ENCODE measurements at places on chromosomes 7 and 10.

GRCh38 chr7:7764520-7765396 lies 46.4 kb upstream of the RPA3 start:
- DNase-seq = no peak

DNA sequence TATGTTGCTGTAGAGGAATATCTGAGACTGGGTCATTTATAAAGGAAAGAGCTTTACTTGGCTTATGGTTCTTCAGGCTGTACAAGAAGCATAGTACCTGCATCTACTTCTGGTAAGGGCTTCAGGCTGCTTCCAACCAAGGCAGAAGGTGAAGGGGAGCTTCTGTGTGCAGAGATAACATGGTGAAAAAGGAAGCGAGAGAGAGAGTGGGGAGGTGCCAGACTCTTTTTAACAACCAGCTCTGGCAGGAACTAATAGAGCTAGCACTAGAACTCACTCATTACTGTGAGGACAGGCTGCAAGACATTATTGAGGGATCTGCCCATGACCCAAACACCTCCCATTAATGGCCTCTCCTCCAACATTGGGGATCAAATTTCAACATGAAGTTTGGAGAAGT lies 94.5 kb downstream of the KIF20B start:
- no peak for DNase-seq

DNA sequence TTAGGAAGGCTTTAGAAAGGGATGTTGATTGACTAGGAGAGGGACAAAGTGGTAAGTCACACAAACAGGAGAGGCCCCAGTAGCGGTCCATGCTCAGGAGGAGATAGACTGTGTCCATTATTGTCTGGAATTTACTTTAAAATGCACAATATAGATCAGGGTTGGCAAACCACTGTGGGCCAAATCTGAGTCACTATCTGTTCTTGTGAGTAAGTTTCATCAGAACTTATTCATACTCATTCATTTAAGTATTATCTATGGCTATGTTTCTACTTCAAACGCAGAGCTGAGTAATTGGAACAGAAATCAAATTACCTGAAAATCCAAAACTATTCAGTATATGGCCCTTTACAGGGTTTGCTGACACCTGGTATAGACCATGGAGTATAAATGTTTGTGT lies 166.5 kb downstream of the COL28A1 start:
- no peak for DNase-seq

DNA sequence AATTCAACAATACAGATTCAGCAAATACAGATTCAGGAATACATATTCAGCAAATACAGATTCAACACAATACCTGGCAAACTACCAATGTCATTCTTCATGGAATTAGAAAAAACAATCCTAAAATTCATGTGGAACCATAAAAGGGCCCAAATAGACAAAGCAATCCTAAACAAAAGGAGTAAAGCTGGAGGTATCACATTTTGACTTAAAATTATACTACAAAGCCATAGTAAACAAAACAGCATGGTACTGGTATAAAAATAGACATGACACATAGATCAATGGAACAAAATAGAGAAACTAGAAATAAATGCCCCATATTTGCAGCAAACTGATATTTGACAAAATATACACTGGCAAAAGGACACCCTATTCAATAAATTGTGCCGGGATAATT lies 3.4 kb upstream of the NT5C3A start:
- no peak for DNase-seq

- DNase-seq = no peak
Measured at GRCh38 chr10:97738616-97739015, 1.7 kb downstream of the ZFYVE27 start.

GRCh38 chr7:154569916-154570315 lies 433.0 kb downstream of the PAXIP1 start:
- DNase-seq = no peak

DNA sequence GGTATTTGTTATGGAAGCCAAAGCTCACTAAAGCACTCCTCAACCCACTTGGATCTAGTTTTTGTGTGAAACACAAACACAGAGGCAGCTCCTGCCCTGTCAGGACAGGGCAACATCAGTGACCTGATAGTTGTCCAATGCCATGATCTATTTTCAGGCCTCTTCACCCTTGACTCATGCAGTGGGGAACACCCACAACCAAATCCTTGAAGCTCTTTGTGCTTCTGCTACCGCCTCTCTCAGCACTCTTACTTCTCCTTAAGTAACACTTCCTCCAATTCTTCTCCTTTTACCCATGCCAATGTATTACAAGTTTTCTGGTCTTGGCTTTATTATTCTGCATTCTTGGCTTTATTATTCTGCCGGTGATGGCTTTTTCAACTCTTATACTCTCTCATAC lies 425.3 kb downstream of the INHBA start:
- DNase-seq = no peak

- DNase-seq = peak; percentile 76
Measured at GRCh38 chr10:103445767-103446567, 6.2 kb downstream of the CALHM2 start.

DNA sequence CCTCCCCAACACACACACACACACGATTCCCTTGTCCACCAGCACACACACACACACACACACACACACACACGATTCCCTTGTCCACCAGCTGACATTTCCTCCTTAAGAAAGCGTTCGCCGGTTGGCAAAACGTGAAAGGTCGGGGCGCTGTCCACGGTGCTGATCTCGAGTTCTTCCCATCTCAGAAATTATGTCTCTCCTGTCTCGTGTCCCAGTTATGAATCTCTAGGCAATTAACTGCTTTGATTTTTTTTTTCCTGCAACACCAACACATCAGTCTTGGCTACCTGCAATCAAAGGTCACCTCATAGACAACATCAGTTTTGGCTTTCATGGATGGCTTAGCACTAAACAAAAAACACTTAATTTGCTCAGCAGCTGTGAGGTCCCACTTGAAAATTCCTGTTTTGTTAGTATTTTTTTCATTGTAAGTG lies 1.9 kb downstream of the INA start:
- DNase-seq = peak; percentile 28
